Hippocampal formation (tissue), 2 donors: ENCODE measurements at places on chromosomes 16 and 17.

DNA sequence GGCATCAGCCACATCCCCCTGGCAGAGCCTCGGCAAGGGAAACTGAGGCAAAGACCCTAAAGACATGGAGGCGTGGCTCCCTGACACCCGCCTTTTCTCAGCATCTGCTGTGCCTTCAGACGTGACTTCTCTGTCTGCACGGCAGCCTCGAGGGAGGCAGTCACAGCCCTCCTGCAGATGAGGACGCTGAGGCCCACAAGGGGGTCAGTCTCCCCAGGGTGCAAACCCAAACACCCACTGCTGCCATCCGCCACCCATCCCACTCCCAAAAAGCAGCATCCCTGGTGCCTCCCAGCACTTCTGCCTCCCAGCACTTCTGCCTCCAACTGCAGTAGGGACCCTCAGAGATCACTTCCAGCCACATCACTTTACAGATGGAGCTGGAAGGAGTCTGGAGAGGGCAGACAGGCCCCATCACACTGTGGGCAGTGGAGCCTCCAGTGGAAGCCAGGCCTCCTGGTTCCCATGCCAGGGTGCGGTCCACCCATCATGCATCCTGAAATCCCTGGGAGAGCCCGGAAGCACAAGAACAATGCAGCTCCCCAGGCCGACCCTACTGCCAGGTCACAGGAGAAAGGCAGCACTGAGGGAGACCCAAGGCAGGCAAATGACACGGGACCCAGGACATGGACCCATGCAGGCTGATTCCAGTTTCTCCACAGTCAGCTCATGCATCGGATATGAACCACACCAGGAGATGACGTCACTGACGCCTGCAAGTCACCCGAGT lies 23.8 kb downstream of the KDM8 start:
- no peak for DNase-seq

DNA sequence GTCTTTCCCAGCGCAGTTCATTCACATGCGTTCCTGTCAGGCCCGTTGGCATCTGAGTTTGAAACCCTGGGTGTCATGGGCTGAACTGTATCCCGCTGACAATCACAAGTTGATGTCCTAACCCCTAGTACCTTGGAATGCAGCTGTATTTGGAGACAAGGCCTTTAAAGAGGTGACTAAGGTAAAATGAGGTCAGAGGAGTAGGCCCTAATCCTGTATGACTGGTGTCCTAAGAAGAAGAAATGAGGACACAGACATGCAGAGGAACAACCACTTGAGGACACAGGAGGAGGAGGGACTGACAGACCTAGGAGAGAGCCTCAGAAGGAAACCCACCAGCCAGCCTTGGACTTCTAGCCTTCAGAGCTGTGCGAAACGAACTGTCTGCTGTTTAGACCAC lies 33.1 kb downstream of the TRPV2 start:
- no peak for DNase-seq

- DNase-seq, result no peak
These were observed 35.7 kb downstream of the GNAO1 start for GRCh38 chr16:56226845-56227525.

DNA sequence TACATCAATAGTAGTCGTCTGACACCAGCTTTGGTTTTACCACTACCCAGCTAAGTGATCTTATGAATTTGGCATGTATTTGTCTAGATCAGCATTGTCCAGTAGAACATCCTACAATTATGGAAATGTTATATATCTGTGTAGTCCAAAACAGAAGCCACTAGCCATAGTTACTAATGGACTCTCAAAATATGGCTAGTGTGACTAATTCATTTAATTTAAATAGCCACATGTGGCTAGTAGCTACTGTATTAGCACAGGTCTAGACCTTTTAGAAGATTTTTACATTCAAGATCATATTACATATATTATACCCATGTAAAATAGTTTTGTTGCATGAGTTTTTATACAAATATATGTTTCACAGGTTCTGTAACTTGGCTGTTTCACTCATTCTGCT lies 27.0 kb upstream of the NFAT5 start:
- no peak for DNase-seq

DNA sequence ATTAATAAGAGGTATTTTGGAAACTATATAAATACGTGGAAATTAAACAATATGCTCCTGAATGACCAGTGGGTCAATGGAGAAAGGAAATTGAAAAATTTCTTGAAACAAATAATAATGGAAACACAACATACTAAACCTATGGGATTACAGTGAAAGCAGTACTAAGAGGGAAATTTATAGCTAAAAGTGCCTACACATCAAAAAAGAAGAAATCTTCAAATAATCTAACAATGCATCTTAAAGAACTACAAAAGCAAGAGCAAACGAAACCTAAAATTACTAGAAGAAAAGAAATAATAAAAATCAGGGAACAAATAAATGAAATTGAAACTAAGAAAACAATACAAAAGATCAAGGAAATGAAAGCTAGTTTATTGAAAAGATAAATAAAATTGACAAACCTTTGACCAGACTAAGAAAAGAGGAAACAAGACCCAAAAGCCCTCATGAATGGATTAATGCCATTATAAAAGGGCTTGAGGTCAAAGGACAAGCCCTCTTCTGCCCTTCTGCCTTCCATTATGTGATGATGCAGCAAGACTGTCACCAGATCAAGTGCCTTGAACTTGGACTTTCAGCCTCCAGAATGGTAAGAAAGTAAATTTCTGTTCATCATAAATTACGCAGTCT lies 43.9 kb upstream of the ALDH3A1 start:
- DNase-seq, result no peak

- DNase-seq, result no peak
These were observed 40.1 kb downstream of the ZNF276 start for GRCh38 chr16:89761304-89761922.

GRCh38 chr17:75998327-75998795 lies 2.3 kb upstream of the CDK3 start:
- no peak for DNase-seq

- DNase-seq, result no peak
These were observed 331.1 kb downstream of the SLC39A11 start for GRCh38 chr17:72761431-72761830.

DNA sequence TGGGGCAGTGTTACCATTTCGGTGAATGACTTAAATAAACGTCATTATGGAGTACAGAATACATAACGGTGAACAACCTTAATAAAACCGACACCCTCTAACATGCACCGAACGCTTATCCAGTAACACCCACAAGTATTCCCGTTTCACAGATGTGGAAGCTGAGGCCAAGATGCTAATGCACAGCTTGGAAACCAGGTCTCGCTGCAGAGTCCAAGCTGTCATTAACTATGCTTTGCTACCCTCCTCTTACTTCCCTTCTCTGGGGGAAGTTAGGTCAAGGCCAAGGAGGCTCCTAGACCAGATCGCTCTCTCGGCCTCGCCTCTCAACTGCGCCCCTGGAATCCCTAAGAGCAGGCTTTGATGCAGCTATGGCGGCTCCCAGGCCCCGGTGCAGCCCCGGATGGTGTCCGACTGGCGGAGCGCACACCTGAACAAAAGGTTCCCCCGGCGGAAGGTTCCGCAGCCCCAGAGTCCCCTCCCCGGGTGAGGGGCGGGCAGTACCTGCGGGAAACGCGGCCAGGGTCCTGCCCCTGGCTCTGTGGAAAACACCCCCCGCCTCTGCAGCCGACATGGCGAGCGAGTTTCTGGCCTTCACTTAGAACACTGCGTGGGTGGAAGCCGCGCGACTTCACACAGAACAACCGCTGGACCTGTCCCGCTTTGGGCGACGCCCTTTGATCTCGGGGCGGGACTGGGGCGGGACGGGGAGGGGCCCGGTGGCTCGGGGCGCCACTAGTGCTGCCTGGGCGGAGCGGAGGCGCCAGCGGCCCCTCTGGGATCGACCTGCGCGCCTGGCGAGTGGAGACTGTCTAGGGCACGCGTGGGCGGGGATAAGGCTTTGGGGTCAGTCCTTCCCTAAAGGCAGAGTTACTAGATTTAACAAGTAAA lies at the start of gene CPPED1:
Gene CPPED1 (minus strand): TSS at position 685 of the 891 bp plus-strand sequence. CDS start 111 bp downstream, at position 574.
- peak; percentile 88 for DNase-seq
